ENCODE measurements at places on chromosomes 2 and 18.

GRCh38 chr18:63586431-63586830 is 712 bp upstream of the SERPINB13 start:
- no peak for DNase-seq

- DNase-seq: peak; percentile 99
These were observed 12.6 kb upstream of the KCMF1 start for GRCh38 chr2:84958135-84959059.

GRCh38 chr2:55547001-55547400 is 27.5 kb downstream of the CFAP36 start:
- DNase-seq: no peak

GRCh38 chr2:238407566-238407965 is 19.2 kb upstream of the ASB1 start:
- DNase-seq: no peak

GRCh38 chr2:38230756-38231155 is 146.3 kb downstream of the ATL2 start:
- DNase-seq: no peak

- no peak for DNase-seq
These were observed 484.3 kb downstream of the PTPRM start for GRCh38 chr18:8051453-8051852.

- DNase-seq: no peak
These were observed 131.2 kb upstream of the TTC39C start for GRCh38 chr18:23883277-23883790.

DNA sequence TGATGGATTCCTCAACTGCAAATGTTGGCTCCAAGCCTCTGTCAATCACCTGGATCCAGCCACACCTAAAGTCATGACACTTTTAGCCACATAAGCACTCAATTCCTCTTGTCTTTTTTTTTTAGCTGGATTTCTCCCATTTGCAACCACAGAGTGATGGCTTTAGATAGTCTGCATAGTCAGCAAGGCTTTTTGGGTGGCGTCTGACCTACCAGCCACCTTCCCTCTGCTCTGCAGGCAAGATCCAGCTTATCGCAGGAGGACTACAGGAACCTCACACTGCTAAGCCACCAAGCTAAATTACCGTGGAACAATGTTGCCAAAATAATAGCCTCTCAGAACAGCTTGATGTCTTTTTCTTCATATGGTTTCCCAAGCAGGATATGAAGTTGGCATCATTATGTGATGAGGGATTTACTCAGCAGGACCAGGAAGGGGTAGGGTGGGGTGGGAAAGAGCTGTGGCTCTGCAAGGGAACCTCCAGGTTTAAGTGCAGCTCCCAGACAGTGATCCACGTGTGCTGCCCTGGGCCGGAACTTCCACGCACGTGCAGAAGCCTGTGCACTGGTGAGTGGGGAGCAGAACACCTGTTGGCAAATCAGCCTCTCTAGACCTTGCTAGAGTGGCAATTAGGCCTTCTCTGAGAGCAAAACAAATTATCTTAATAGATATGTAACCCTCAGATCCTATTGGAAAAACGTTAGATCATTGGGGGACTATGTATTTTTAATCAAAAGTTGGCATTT is 170.6 kb upstream of the NCK2 start:
- no peak for DNase-seq

- DNase-seq: peak; percentile 87
These were observed 60.4 kb downstream of the ATOH8 start for GRCh38 chr2:85813982-85814801.

- DNase-seq: no peak
These were observed 2.5 kb downstream of the SP3 start for GRCh38 chr2:173962583-173963110.

DNA sequence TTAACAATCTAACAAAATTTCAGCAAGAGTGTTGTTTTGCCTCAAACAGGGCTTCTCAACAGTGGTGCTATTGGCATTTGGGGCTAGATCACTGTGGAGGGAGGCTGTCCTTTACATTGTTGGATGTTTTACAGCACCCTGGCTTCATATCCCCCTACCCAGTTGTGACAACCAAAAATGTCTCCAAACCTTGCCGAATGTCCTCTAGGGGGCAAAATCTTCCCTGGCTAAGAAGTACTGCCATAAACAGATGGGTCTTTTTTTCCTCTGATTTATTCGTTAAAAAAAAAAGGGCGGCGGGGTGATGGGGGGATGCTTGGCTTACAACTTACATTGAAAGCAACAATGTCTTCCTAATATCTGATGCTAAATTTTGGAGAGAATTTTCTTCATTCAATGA is 207.6 kb upstream of the CCDC150 start:
- DNase-seq: peak; percentile 46

- no peak for DNase-seq
These were observed 31.0 kb upstream of the FMNL2 start for GRCh38 chr2:152303951-152304350.

DNA sequence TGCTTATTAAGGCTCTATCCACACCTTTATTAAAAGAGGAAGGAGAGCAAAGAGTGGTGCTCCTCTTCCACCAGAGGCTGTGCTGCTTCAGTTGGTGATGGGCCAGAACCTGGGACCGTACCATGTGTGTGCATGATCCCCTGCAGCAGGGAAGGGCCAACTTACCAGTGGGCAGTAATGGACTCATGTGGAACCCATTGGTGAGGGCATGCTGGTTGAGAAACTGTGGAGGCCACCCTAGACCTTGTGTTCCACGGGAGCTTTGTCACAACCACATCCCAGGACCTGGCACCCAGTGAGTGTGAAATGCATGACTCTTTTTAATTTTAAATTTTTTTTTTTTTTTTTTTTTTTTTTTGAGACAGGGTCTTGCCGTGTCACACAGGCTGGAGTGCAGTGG is 5.4 kb downstream of the UBE2F start:
- no peak for DNase-seq

- DNase-seq: peak; percentile 87
These were observed 69.2 kb upstream of the HNRNPA3 start for GRCh38 chr2:177143444-177143843.

GRCh38 chr18:78780719-78781600 is 198.7 kb upstream of the SALL3 start:
- DNase-seq: no peak

DNA sequence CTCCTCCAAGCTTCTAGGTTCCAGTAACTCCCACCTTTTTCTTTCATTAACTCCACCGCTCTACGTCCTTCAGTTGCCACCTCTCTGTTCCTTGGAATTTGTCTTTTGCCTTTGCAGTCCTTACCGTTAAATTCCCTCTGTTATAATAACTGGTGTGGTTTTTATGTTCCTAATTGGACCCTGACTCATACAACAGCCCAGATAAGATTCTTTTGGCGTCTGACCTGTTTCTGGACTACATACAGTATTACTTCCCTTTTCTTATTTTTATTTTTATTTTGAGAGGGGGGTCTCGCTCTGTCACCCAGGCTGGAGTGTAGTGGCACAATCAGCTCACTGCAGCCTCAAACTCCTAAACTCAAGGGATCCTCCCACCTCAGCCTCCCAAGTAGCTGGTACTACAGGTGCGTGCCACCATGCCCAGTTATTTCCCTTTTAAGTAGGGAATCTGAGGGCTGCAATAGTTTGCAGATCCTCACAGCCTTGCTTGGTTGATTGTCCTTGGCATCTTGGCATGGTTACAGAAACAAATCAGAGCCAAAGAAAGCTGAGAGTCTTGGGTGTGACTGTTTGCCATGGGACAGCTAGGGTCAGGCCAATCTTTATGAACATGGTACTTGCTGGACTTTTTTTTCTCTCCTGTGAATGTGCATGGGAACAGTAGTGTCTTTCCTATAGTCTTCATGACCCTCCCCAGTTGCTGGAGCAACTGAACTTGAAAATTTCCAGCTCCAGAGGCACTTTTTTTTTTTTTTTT is 22.0 kb downstream of the TCF23 start:
- DNase-seq: no peak

DNA sequence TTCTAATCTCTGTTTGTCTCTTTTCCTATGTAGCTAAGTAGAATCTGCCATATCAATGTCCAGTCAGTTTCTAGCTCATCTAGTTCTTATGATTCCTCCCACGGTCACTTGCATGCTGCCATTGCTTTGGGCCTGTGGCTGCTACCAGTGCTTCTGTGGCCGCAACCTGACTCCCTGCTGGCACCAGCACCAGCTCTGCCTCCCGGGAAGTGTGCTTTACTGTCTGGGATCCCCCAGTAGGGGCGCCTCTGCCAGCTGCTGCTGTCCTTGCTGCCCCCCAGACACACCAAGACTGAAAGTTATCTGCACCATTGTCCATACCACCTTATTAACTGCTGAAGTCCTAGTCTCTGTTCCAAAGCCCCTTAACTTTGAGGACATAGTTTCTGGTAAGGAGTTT is 56.3 kb downstream of the RAPGEF4 start:
- DNase-seq: no peak

DNA sequence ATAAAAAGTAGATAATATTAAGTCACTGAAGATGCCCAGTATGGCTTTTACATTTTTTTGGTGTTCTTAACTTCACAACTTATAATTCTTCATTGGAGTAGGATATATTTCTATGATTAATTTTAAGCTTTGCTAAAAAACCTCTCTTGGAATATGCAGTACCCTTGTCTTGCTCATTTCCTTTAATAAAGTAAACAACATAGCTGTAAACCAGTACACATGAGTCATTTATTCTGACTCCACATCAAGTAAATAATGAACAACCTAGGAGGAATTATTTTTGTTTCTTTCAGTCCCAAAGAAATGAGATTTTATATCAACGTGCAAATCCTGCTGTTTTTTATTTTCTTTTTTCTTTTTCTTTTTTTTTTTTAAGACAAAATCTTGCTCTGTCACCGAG is 869.1 kb downstream of the CNTNAP5 start:
- DNase-seq: no peak

GRCh38 chr2:201833781-201834180 is 27.4 kb downstream of the CDK15 start:
- no peak for DNase-seq

DNA sequence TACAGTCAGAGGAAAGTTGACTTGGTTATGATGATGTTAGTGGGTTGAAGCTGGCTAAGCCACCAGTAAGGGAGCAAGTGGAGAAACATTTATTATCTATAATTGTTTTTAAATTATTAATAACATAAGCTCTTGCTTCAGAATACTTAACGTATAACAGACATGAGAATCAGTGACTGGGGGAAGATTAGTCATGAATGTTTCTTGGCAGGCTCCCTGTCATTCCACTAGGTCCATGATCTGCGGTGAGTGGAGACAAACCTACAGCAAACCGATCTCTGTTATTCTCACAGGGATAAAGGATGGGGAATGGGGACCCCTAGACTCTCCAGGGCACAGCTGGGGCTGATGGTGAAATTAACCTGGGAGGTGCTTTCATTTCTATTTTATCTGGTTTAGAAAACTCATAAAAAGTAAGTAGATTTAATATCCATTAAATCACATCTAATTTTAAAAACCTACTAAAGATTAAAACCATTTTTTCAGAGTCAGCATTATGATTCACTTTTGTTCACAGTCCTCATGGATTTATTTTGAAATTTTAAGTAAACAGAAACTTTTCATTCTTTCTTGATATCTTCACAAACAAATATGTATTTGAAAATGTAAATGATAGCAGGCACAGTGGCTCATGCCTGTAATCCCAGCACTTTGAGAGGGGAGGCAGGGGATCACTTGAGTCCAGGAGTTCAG is 420.3 kb downstream of the PTPRM start:
- peak; percentile 56 for DNase-seq

DNA sequence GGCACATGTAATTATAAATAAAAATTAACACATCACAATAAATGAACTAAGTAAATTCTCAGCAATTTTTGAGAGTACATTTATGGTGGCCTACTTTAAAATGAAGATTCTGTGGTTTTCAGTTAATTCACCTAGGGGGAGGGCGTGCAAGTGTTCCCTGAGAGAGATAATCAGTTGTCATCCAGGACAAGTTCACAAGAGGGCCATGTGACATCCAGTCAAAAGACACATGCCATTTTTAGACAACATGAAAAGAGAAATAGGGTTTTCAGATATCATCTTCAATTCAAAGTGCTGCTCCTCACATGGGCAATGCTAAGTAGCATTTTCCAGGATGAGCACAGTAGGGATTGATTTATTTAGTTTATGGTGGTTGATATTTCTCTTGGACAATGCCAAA is 393.7 kb downstream of the STK39 start:
- no peak for DNase-seq

DNA sequence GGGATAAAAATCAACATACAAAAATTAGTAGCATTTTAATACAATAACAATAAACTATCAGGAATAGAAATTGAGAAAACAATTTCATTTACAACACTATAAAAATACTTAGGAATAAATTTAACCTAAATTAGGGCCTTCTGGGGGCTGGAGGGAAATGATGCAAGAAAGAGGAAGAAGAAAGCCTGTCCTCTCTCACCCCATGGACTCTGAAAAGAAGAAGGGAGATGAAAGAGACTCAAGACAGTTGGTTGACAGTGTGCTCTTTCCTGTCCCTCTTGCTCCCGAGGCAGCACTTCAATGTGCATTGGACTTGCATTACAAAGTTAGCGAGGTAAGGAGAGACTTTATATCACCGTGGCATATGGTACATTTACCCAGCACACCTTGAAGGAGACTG is 88.5 kb downstream of the VAPA start:
- DNase-seq: no peak

DNA sequence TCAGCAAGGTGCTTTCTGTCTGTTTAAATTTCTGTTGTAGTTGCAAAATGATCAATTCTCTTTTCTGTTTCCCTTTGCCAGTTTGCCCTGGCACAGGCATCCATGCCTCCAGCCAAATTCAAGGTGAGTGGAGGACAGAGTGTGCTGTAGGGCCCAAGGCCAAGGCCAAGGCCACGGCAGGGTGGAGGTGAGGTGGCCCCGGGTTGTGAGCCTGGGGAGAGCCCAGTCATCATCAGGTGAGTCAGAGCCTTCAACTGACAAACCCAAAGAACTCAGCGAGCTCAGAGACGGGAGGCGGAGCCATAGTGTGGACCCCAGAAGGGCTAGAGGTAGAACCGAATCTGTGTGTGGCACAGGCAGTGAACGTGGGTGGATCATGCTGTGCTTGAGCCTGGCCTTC is 55.7 kb downstream of the BCL2L11 start:
- no peak for DNase-seq

DNA sequence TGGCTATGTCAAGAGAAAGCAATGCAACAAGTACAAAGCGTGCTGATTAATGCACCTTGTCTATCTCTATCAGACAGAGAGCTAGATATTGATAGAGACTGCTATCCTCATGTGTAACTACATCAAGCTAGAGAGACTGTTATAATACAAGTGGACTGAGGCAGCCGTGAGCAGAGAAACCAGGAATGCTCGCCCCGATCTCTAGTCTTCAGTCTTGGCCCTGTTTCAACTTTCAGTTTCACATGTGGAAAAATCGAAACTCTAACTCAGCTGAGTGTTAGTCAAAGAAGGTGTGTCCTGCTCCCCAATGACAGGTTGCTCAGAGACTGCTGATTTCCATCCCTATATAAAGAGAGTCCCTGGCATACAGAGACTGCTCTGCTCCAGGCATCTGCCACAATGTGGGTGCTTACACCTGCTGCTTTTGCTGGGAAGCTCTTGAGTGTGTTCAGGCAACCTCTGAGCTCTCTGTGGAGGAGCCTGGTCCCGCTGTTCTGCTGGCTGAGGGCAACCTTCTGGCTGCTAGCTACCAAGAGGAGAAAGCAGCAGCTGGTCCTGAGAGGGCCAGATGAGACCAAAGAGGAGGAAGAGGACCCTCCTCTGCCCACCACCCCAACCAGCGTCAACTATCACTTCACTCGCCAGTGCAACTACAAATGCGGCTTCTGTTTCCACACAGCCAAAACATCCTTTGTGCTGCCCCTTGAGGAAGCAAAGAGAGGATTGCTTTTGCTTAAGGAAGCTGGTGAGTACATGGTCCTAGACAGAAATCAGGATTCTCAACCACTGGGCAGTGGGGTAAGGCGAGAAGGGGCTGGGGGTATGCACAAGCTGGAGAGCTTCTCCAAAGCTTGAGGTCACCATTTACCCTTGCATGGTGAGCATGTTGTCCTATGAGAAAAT is at the start of gene RSAD2:
Gene RSAD2, plus strand, starts transcription at position 376 of the 903 bp plus-strand sequence. Its CDS starts 24 bp downstream, at position 400.
- DNase-seq: peak; percentile 50
